Fibroblast of lung (primary cell): ENCODE measurements at places on chromosomes 4 and X.

DNA sequence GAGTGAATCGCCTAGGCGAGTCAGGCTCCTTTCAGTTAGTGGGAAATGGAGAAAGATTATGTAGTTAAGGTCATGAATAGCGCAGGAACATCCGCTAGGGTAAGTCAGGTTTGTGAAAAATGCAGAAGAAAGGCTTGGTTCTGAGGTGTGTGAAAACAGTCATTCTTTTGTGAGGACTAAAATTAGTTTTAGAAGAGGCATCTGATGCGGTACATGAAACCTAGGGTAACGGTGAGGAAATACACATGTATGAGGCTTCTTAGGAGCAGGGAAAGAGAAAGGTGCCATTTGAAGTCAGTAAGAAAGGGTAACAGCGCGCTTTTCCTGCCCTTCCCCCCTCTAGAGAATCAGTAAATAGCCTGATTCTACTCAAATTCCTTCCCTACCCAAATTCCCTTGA, 570 bp upstream of the RNF128 start:
- peak; percentile 11 for DNase-seq

- no peak for DNase-seq
Measured at GRCh38 chrX:57451426-57452020, 140.3 kb upstream of the ZXDB start.

DNA sequence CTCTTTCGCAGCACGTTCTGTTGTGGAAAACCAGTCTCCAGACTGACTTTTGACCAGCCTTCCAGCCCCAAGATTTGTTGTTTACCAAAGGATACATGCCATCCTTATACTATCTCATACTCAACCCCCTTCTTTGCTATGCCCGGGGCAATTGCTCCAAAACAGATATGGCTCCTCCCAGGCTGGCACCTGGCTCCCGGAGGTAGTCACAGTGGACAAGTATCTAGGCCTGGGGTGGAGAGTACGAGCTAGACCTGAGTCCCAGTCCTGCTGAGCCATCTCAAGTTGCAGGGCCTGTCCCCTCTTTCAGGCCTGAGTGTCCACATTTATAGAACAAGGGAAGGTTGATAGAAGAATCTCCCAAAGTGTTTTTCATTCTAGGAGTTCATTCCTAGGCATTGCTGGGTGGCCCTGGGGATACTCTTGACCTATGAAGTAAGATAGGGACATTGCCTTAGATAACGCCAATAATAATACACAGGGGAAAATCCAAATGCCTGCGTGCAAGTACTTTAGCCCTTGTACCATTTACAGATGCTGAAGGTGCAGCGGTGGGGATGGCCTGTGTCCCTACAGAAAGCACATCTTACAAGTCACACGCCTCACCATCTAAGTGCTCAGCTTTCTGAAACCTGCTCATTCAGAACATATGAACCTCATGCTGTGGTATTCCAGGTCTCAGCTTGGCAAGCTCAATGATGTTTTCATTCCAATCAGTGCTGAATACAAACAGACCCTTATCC, 136.7 kb upstream of the MAMLD1 start:
- DNase-seq, result no peak

DNA sequence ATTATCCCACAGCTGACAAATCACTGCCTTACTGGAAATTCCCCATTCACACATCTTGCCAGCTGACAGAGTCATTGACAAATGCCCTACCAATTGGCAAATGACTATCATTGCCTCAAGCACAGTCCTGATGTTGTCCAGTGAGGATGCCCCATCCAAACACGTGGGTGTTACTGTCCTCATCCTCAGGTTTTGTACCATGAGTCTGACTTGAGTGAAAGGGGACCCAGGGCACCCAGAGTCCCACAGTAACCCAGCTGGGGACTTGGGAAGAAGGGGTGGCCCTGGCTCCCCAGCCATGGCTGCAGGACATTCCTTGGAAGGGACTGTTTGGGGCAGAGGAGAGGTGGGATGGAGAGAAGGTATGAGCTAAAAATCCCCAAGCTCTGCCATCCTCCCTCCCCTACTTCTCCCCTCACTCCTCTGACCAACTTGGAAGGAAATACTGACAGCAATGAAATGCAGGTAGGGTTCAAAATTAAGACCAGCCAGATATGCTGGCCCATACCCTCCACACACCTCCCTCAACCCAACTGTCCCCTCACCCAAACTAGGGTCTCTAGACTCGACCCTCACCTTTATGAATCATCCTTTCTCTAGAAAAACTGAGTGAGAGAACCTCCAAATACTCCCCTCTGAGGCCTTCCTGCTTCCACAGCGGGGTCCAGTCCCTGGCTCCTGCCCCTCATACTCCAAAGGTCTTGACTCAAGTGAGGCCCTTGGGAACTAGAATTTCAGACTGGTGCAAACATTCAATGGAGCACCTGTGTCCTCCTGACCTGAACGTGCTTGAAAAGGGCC, 5.1 kb downstream of the TIMP1 start:
- DNase-seq, result no peak

DNA sequence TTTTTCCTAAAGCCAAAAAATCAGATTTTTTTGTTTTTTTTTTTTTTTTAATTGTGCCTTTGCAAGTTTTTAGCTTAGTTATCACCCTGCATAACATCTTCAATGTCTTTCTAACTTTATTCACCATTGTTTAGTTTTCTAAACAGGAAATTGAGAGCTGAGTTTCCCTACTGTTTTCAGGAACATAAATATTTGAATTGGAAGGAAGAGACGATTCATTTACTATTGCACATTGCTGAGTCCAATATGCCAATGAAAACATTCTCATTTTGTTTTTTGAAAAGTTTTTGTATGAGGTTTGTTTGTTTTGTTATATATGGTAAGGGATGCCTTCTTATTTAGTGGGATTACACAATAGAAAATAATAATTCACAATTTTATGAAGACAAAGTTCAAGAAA, 148.4 kb downstream of the ANKRD50 start:
- DNase-seq, result no peak

DNA sequence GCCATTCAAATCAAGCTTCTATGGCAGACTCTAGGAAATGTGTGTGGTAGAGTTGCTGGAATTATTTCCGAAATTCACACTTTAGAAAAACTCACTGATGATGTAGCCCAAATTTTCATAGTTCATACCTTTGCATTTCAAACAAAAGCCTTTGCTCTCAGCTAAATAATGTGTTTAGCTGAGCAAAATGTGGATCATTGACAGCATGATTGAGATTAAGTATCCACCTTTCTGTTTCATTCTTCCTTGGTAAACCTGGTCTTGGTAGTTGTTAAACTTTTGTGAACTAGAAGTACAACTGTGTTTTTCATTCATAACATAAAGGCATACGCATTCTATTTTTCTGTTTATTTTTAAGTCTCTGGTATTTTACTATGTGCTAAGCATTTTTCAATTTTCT, 7.2 kb downstream of the PCDH7 start:
- peak; percentile 6 for DNase-seq

DNA sequence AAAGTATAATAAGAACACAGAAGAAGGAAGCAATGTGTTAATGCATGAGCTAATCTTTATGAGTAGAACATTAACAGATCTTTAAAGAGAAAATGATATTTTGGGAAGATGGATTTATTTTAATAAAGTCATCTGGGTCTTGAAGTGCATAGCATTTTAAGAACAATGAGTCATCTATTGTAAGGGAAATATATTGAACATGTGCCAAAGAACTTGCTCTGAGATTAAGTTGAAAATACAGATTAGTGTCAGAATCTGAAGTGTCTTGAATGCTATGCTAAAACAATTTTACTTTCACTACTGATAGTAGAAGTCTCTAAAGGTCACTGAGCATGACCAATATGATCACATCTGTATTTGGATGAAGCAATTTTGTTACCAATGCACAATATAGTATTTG, 776.7 kb upstream of the GRID2 start:
- peak; percentile 2 for DNase-seq
